Stimulated activated CD8-positive, alpha-beta memory T cell treated with anti-CD3 and anti-CD28 coated beads, Interleukin-12 subunit alpha, Interleukin-12 subunit beta, amount 100 ng/mL, for 1 hour (primary cell): ENCODE measurements at places on chromosomes 4 and X.
A peak's percentile ranks its signal among the peaks of the same experiment; 100 is the strongest.

DNA sequence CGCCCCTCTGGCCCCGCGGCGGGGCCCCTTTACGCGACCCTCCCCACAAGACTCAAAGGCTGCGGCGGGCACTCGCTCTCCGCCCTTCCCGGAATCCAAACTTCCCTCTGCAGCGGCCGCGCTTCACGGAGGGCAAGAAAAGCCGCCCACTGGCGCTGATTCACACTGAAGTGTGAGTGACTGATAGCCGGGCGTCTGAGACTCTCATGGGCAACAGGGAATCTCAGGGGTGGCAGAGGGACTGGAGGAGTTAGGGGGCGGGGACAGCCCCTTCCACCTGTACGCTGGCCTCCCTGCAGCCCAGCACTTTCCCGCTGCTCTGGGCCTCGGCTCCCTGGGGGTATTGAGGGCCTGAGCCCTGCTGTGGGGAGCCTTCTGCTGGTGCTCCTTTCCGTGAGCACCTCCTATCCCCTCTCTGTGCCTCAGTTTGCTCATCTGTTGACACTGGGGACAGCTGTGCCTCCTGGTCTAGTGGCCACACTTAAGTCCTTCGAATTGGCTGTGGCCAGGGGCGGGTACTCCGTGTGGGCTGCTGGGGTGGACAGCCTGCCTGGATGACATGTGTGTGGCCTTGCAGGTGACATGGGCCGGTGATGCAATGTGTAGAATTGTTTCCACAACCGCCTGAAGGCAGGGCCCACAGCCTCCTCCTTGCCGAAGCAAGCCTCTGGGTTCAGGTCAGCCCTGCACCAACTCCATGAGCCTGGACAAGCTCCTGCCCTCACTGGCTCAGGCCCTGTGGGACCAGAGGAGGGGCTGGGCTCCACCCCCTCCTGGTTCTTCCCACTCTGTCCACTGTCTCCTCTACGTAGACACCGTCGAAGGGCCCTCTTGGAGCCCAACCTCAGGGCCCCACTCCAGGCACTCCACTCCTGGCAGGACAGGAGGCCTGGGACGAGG, 951 bp downstream of the SH3BP2 start:
- DNase-seq, result no peak

DNA sequence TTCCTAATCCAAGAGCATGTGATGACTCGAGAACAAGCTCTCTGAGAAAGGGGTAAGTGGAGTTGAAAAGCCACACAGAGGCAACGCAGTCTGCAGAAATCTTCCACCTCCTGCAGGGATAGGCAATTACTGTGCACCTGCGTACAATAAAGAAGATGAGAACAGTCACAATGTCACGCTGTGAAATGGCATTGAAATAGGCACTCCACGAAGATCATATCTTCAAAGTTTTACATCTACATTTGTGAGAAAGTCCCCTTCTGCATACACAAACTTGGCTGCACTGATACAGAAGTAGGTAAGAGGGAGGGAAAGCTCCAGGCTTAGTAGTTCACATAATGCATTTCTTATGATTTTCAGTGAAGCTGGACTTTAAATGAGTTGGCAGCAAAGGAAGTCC, 27.1 kb downstream of the DDX60L start:
- DNase-seq, result no peak

GRCh38 chrX:14729058-14729457, 143.8 kb downstream of the FANCB start:
- DNase-seq, result no peak

DNA sequence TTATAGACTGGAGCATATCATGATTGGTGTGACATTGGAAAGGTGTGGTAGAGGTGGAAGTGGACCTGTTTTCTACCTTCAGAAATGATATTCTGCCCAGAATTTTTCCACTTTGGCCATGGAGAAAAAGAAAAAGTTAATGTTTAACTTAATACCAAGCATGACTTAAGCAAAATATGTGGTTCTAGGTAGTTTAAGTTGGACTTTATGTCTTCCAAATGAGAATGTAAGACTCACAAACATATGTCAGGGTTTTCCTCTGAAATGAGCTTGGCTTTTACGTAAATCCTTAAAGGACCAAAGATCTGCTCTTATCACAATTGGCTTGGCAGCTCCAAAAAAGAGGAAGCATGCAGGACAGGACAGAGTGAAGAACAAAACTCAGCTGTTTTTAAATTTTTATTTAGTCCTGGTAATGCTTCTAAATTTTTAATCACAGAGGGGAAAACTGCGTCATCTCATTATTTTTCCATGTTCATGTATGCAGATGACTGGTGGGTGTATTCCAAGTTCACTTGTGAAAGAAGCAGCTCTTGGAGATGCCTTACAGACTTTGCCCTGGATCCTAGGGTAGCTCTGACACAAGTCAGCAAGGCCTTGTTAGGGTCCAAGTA, 98.2 kb downstream of the ANK2 start:
- no peak for DNase-seq

DNA sequence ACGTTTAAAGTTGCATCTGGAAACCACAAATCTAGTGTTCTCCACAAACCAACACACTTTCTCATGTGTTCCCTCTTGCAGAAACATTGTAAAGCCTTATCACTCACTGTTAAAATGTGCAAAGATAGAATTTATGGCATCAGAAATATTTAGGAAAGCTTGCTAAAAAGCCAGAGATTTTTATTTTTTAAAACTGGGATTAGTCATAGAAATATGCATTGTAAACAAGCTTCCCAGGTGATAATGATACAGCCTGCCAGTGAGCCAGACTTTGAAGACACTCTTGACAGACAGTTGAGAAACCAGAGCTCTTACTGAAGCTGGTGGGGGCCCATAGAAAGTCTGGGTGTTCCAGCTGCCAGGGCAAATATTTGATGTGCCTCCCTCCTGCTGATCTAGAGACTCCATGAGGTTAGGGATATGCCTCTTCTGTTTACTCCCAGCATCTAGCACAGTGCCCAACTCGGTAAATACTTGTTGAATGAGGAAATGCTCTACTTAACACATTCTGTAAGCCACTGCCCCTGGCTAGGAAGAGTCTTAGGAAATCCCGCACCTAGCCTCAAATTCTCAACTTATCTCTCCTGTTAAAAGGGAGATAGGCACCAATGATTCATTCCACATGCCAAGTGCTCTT, 179.0 kb upstream of the RASGEF1B start:
- no peak for DNase-seq

DNA sequence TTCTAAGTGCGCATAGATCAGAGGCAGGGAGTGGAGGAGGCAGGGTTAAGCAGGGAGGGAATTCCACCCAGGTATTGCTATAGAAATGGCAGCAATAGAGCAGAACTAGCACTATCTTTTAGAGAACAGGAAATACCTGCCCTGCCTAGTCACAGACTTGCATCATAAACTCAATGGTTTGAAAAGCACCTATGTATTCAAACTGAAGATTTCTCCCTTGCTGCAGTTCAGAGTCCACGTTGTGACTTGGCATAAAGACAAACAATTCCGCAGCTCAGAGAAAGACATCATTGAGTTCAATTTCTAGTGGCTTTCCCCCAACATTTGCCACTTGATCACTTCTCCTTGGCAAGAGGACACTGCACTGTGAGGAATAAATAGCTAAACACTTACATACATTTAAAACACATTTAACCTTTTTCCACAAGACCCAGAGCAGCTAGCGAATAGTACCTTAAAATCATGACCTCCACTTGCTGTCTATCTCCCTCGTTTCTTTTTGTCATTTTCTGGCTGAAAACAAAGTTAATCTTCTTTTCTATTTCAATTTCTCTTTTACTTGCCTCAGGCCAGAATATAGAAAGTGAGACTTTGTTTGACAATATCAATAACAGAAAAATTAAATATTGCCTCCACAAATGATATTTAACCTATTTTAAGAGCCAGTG, 42.4 kb downstream of the SLC7A11 start:
- no peak for DNase-seq

DNA sequence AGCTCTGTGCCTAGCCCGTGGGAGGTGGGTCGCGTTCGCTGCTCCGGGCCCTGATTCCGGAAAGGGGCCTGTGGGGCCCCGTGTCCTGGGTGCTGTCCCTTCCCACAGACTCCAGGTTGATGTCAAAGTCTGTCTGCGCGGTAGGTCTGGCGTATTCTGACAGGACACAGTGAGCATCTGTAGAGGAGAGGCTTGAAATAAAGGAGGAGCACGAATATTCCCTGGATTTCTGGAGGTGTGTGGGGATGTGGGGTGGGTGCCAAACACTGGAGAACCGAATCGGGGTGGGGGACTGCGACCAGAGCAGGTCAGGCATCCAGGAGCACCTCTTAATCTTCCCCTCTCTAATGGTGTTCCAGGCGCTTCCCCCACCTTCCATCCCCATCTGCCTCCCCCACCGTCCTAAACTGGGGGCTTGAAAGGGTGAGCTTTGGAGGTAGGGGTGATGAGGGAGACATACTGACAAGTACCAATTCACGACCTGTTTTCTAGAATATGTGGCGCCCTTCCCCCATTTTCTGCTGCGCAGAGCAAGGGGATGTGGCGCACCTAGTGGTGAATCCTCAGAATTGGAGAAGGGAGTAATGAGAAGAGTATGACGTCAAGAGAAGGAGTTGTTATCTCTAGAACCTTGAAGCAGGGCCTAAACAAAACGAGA, 877 bp downstream of the GPRASP1 start:
- peak; percentile 16 for DNase-seq

- DNase-seq, result no peak
Measured at GRCh38 chr4:184450743-184451535, 23.4 kb downstream of the IRF2 start.

DNA sequence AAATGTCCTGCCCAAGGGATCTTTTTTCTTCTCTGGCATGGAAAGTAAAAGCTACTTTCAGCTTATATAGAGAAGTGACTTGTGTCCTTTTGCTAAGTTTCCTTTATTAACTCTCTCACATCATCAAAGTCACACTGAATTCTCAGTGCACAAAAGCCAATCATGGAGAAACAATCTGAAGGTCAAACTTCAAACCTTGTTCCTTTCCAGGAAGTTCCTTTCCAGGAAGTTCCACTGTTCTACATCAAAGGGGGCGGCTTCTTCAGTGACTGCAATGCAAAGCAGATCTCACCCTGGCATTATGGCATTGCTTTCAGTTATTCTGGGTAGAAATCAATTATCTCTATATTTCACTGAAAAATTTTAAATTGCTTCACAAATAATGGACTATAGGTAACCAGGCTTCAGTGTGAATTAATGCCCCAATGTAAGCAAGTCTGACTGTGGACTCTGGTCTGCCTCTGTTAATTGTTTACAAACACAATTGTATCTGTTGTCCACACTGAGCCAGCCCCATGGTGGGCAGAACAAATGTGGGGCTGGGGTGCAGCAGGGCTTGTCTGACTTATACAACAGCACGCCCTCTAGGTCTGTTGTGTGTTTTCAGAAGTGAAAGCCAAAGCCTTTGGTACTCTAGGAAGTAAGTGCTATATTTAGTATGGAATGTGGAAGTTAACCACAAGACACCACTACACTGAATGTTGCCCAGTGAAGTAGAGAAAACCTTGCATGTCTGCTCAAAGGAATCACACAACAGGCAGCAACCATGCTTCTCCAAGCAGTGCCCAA, 98.8 kb downstream of the CDS1 start:
- no peak for DNase-seq

GRCh38 chr4:83923341-83923740, 387.4 kb downstream of the GPAT3 start:
- DNase-seq, result no peak

GRCh38 chrX:103531002-103531401, 11.7 kb upstream of the RAB40A start:
- DNase-seq, result no peak

DNA sequence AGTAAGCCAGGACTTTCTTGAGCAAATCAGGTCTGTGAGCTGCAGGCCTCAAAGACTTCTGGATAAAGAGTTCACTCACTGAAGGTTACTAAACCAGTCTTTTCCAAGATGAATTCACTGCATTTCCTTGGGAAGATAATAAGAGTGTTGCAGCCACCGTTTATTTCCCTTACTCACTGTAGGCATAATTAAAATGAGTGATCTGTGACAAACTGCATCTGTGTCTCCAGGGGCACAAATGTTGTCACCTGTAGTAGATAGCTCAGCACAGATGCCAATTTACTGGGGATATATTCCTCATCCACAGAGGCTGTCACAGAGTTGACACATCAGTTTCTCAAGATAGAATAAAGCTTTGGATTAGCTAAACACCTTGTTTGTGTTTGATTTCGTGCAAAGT, 580.2 kb downstream of the SPRY1 start:
- no peak for DNase-seq

DNA sequence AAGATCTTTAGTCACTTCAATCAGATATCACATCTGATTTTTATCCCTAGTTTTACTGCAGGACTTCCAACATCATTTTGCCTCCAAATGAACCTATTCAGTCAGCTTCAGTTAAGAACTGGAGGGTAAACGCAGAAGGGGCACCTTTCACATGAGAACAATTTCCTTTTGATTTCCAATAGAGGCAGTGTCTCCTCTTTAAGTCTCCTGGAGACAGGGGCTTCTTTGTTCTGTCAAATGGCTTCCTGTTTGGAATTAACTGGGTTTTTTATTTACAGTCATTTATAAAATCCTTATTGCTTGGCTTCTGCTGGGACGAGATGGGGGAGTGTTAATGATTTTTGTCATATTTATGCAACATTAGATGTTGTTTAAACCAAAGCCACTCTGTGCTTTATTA, 164.0 kb downstream of the STK32B start:
- DNase-seq, result no peak

DNA sequence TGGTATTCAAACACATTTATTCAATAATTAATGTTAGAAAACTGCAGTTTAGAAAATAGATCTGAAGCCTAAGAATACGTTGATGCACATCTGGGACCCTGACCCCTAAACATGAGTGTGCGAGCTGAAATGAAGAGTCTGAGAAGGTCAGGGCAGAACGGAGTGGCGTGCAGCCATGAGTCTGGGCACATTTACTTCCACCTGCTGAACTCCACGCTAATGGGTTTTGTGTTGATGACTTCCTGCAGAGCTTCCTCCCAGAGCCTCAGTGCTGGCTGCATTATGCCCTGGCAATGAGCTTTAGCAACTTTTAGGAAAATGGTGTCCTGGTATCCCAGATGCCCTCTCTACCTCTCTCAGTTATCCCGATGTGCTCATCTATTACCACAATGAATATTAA, 53.1 kb downstream of the FAM114A1 start:
- DNase-seq, result no peak

DNA sequence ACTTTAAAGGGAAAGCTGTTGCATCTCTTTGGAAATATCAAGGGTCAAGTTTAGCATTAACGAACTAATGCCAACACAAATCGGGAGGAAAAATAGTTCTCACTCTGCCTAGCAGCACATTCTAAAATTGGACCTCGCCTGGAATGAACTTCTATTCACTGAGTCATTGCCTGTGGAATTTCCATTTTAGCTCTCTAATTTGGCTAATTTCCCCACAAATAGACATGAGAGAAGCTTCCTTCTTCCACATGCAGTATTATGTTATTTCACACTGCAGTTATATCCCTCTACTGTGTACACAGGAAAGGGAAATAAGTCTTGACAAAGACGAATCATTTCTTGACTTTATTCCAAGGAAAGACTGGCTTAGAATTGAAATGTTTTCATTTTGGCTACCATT, 9.3 kb downstream of the ZXDA start:
- no peak for DNase-seq
